ENCODE measurements at places on chromosomes 6 and 20.

GRCh38 chr6:157853902-157854502 lies 31.0 kb downstream of the SNX9 start:
- H3K4me1 ChIP-seq, result peaks cover 10% of the 10 kb centered on the region
- H3K4me3 ChIP-seq, result no peak overlapping the region
- no peaks in the 10 kb centered on the region for H3K36me3 ChIP-seq

- no peak overlapping the region for H3K4me3 ChIP-seq
- no peaks in the 10 kb centered on the region for H3K36me3 ChIP-seq
- H3K4me1 ChIP-seq, result no peaks in the 10 kb centered on the region
- H3K27ac ChIP-seq, result no peak overlapping the region
- DNase-seq, result no peak
- H3K27me3 ChIP-seq, result no peaks in the 10 kb centered on the region
These were observed 454.9 kb downstream of the BTBD3 start for GRCh38 chr20:12372557-12372956.

DNA sequence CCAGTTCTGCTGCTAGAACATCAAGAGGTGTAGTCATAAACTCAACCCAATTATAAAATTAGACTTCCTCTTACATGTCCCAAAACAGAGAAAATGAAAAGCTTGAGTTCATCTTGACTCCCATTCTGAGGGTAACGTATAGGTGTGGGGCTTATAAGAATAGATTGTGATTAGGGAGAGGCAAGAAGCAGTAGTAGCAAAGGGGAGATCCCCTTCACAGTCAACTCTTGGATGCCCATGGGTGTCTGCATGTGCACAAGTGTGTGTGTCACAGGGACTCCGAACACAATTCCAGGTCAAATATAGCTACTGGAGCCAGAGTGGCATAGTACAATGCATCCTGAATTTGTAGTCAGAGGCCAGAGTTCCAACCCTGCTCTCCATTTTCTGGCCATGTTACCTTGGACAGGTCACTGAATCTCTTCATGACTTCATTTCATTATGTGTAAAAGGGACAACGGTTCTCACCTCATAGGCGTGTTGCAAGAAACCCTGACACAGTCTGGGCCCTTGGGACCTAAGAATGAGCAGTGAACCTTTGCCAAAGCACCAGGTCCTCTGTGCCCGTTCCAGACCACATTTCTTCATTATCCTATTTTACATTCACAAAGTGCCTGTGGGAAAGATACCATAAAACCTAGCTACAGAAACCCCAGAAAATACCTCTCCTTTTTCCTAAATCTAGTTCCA lies 11.8 kb downstream of the GSTA4 start:
- no peaks in the 10 kb centered on the region for H3K36me3 ChIP-seq
- no peaks in the 10 kb centered on the region for H3K27me3 ChIP-seq
- no peak overlapping the region for H3K4me3 ChIP-seq
- DNase-seq, result no peak
- H3K27ac ChIP-seq, result no peak overlapping the region

DNA sequence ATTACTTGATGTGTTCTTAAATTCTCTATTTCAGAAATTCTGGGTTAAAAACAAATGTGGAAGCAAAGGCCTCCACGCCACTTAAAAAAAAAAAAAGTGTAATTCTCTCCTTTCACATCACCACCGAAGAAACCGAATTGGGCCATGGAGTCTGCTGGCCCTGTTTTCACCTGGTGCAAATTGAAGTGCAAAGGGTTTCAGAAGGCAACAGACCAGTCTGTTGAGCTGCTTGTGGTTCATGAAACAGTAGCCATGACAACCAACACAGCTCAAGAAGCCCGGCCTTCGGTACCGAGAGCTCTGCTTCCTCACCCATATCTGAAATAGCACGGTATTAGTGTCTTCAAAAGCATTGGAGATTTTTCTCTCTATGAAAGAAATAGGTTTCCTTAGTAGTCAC lies 63.1 kb downstream of the GMPR start:
- H3K27me3 ChIP-seq, result no peaks in the 10 kb centered on the region
- H3K4me1 ChIP-seq, result no peaks in the 10 kb centered on the region
- H3K4me3 ChIP-seq, result no peak overlapping the region
- H3K27ac ChIP-seq, result no peak overlapping the region
- H3K36me3 ChIP-seq, result peaks cover 54% of the 10 kb centered on the region

DNA sequence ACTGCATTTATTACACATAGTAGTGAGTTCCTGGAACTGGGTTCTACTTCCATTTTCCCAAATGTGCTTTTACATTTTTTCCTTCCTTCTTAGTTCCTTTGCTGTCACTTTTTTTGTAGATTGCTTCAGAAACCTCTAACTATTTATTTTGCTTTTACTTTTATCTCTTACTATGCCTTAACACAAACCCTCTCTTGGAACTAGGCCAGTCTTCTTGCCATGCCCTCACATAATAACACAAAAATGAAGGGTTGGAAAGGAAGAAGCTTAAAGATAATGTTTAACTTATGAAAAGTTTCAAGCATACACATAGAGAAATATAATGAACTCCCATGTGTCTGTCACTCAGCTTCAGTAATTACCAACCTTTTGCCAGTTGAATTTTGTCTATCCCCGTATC lies 27.1 kb downstream of the TOP1 start:
- no peak for DNase-seq
- H3K4me3 ChIP-seq, result no peak overlapping the region
- no peaks in the 10 kb centered on the region for H3K36me3 ChIP-seq
- H3K4me1 ChIP-seq, result peaks cover 11% of the 10 kb centered on the region
- no peaks in the 10 kb centered on the region for H3K27me3 ChIP-seq

DNA sequence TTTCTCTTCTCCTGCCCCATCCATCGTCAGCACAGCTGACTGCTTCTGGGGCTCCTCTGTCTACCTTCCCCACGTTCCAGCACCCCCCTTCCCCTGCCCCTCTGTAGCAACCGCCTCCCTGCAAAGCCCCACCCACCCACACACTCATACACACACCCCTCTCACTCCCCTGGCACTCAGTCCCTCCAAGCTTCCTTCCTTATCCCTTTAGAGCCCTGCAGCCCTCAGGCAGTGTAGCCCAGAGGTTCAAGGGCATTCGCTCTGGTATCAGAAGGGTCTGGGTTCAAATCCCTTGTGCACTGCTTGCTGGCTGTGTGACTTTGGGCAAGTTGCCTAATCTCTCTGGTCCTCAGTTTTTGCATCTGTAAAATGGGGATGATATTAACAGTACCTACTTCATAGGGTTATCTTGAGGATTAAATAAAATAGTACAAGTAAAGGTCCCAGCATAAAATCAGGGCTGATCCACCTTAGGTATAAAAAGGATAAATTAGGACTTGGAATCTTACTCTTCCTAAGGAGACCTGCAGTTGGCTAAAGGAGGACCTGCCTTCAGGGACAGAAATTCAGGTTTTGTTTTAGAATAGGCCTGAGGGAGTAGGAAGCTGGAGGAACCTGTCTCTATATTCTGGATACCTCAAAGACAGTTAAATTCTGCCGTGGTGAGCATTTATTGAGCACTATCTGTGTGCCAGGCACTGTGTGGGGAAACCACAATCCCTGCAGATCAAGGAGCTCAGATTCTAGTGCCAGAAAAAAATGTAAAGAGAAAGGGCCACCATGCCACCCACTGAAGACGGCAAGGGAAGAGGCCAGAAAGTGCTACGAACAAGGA lies 94.1 kb downstream of the SNX5 start:
- H3K27me3 ChIP-seq, result peaks cover 3% of the 10 kb centered on the region
- H3K27ac ChIP-seq, result no peak overlapping the region
- H3K36me3 ChIP-seq, result no peaks in the 10 kb centered on the region

DNA sequence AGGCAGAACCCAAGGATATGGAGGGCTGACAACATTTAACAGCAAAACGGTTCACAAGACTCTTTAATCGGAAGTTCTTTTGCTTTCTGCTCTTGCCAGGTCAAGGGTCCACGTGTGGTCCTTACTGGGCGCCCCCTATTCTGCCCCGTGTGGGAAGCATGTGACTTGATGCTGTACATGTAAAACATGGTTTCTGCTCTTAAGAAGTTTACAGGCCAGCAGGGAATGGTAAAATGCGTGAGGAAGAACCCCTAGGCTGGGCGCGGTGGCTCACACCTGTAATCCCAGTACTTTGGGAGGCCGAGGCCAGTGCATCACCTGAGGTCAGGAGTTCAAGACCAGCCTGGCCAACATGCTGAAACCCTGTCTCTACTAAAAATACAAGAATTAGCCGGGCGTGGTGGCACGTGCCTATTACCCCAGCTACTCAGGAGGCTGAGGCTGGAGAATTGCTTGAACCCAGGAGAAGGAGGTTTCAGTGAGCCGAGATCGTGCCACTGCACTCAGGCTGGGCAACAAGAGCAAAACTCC lies 19.3 kb downstream of the ZNF217 start:
- peaks cover 86% of the 10 kb centered on the region for H3K36me3 ChIP-seq
- peaks cover 47% of the 10 kb centered on the region for H3K4me1 ChIP-seq
- no peak for DNase-seq
- H3K27me3 ChIP-seq, result no peaks in the 10 kb centered on the region

DNA sequence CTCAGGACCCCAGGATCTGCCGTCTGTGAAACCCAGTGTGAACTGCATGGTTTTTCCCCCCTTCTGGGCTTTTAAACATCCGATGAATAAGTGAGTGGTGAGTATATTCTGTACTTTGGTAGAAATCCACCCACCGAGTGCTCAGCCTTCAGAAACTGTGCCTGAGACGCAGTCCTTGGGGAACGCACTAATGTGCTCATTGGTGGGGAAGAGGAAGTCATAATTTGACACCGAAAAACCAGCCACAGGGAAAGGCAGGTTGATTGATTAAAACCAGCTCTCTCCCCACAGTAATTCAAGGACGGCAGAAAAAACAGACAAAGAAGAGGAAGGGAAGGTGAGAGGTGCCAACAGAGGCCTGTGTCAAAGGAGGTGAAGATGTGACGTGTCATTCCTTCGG lies 21.7 kb downstream of the EDN3 start:
- H3K27ac ChIP-seq, result no peak overlapping the region
- no peaks in the 10 kb centered on the region for H3K36me3 ChIP-seq
- H3K4me1 ChIP-seq, result no peaks in the 10 kb centered on the region
- H3K4me3 ChIP-seq, result no peak overlapping the region

GRCh38 chr20:52439375-52439774 lies 247.8 kb upstream of the ZFP64 start:
- no peak for DNase-seq
- H3K4me1 ChIP-seq, result no peaks in the 10 kb centered on the region
- no peaks in the 10 kb centered on the region for H3K27me3 ChIP-seq
